Glutamatergic neuron (in vitro differentiated cells): ENCODE measurements at places on chromosomes 3 and 15. TPM values are rescaled to one million over a fixed set of nuclear protein-coding genes. Genes with fewer than 3 reads are reported as not detected.

DNA sequence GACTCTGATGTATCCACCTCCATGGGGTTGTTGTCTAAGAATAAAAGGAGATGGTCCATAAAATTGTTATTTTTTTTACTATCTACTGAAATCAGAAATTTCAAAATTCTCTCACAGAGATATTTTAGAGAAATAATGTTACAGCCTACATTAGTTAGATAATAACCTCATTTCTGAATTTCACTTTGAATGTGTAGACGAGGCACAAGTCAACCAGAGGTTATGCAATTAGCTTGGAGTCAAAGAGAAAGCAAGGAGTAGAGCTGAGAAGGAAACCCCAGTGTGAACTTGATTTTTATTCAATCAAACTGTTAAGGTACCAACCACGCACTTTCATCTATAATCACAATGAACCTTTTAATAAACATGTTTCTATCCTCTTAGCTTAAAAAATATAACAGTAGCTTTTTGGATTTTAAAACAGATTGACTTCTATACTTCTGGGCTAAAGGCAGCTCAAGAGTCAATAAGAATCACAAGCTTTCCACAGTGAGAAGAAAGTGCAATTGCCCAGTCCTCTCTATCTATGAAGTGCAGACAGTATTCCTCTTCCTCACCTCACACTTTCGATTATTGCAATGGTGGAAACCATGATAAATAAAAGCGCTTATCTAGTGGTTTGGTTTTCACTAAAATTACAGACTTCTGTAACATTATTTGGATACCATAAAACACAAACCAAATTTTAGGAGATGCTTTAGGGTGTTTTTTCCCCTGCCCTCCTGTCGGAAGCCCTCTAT lies 403.2 kb downstream of the ZBTB20 start:
- no peak overlapping the region for H3K27ac ChIP-seq
- H3K4me3 ChIP-seq: no peak overlapping the region
- no peak for DNase-seq
- no peaks in the 10 kb centered on the region for H3K27me3 ChIP-seq
- no peaks in the 10 kb centered on the region for H3K36me3 ChIP-seq

The NTRK3 gene
- 9.5 TPM for total RNA-seq

DNA sequence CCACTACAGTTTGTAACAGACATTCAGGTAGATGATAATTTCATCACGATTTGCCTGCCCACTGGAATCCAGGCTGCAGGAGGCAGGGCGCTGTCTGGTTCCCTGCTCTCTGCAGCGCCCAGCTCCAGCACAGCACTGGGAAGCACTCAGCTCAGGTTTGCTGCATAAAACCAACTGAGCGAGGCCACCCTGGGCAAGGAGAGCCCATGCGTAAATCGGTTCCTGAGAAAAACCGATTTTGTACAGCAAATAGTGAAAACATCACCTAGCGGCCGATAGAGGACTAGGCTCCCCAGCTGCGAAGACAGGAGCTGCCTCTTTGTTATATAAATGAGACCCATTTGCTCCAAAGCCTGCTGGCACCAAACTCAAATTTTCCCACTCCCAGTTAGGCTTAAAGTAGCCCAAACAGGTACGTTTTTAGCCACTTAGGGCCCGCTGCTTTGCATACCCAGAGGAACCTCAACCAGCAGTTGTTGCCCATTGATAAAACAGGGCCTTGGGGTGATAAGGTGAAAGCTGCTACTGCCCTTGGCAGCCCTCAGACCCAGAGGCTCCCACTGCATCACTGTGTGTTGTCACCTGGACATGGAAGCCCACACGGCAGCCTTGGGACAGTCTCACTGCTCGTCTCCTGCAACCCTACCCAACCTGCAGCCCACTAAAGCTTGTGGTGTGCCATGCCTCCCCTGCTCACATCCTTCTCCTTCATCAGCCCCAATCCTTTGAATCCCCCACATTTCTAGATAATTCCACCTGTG lies 47.5 kb downstream of the ALDH1L1 start:
- peaks cover 18% of the 10 kb centered on the region for H3K4me1 ChIP-seq
- peaks cover 4% of the 10 kb centered on the region for H3K27me3 ChIP-seq
- H3K27ac ChIP-seq: no peak overlapping the region
- DNase-seq: no peak

DNA sequence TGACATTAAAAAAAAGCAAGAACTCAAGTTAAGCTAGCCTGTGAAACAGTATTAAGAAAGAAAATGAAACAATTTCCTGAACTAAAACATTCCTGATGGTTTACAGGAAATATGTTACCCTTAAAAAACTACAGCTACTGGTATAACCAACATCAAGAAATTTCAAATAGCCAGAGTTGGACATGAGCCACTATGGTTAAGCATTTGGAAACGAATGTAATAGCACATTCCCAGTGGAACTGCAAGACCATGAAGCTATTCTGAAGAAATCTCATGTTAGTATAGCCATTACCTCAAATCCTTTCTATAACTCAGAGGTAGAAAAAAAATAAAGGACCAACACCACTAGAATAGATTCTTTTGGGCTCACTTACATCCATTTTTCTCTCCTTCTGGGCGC lies 30.2 kb downstream of the CPNE4 start:
- H3K4me1 ChIP-seq: peaks cover 15% of the 10 kb centered on the region
- no peak overlapping the region for H3K27ac ChIP-seq
- H3K36me3 ChIP-seq: no peaks in the 10 kb centered on the region
- H3K4me3 ChIP-seq: no peak overlapping the region
- DNase-seq: no peak

- DNase-seq: no peak
- H3K27me3 ChIP-seq: peaks cover 2% of the 10 kb centered on the region
- no peak overlapping the region for H3K4me3 ChIP-seq
- H3K27ac ChIP-seq: no peak overlapping the region
- peaks cover 12% of the 10 kb centered on the region for H3K4me1 ChIP-seq
Observed at GRCh38 chr15:25415707-25416106, 23.1 kb downstream of the UBE3A start.

DNA sequence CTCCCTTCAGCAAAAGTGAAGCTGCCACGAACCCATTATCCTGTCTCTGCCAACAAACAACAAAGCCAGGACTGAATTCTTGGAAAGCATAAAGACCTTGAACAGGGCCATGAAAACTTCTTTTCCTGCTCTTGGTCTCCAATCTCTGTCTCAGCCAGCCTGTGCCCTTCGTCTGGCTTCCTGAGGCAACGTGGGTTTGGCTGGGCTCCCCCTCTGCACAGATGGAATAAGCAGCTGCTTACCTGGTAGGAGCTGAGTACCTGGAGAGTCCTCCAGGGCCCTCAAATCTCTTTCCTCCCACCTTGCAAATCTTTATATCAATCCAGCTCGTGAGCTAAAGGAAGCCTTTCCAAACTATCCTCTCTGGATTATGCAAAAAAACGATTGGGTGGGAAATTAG lies 97.6 kb upstream of the PSMD6 start:
- DNase-seq: no peak
- no peak overlapping the region for H3K4me3 ChIP-seq
- no peaks in the 10 kb centered on the region for H3K4me1 ChIP-seq
- peaks cover 2% of the 10 kb centered on the region for H3K27me3 ChIP-seq
- no peak overlapping the region for H3K27ac ChIP-seq
- H3K36me3 ChIP-seq: peaks cover 11% of the 10 kb centered on the region

DNA sequence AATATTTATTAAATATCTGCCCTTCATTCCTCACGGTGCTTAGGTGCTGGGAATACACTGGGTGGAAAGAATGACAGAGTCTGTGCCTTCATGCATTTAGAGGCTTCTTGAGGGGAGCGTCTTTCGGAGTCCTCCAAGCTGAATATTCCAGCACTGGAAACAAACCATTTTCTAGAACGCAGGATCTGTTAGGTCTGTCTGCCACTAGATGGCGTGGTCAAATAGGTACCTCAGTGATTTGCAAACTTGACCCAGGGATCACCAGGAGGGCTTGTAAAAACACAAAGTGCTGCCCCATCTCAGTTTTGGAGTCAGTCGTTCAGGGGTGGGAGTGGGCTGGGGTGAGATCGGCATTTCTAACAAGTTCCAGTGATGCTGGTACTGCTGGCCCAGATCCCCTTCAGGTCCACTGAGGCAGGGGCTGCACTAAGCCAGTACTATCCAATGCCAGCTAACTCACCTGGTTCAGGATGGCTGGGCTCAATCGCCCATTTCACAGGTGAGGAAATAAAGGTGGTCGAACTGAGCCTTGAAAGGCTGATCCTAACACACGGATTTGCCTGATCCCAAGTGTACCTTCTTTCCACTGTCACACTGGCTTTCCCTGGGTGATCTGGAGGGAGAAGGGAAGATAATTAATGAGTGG lies 14.8 kb downstream of the ARNT2 start:
- peaks cover 2% of the 10 kb centered on the region for H3K27me3 ChIP-seq
- H3K36me3 ChIP-seq: no peaks in the 10 kb centered on the region
- H3K4me1 ChIP-seq: peaks cover 3% of the 10 kb centered on the region
- no peak overlapping the region for H3K27ac ChIP-seq

The MST1 gene
- total RNA-seq: 23.4 TPM

GRCh38 chr15:31456354-31457060 lies 129.9 kb downstream of the KLF13 start:
- DNase-seq: no peak
- H3K4me1 ChIP-seq: peaks cover 3% of the 10 kb centered on the region
- H3K27me3 ChIP-seq: no peaks in the 10 kb centered on the region
- H3K4me3 ChIP-seq: no peak overlapping the region

The ASB7 gene
- total RNA-seq: 14.5 TPM

The ECE2 gene
- 1.6 TPM for total RNA-seq

DNA sequence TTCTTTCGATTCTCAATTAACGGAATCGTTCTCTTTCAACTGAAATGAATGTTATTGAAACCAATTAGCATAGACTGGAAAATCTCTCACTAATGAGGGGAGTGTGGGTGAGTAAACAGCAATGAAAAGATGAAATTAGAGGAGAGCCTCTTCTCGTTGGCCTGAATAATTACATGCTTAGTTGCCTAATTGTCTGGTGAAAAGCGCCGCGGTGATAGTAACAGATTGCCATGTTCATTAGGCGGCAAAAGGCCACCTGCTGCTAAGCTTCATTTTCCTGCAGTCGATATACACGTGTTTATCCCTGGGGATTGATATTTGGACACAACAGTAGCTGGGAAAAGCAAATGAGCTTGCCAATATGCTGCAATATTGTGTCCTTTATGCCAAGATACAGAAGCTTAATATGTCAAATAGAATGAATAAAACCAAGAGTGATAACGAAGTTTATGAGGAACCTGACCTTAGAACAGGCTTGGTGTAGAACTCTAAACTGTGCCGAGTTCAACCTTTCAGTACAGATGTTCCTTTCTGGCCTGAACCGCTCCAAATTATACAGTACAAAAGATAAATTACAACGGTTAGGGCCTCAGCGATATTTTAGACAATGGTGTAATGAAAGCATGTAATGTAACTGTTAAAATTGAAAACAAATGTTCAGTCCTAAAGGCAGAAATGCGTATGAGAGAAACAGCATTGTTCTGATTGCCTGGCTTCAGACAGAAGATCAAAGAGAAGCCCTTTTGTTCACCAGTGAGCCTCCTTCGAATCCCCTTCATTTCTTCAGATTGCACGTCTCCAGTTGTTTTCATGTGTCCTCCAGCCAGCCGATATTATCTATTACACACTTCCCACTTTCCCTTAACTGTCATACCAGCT lies 185.2 kb downstream of the SHOX2 start:
- peak; percentile 64 for DNase-seq
- H3K4me3 ChIP-seq: peak overlapping the region; percentile 55
- peaks cover 4% of the 10 kb centered on the region for H3K36me3 ChIP-seq
- peaks cover 5% of the 10 kb centered on the region for H3K27me3 ChIP-seq
- H3K27ac ChIP-seq: peak overlapping the region; percentile 81

The BLM gene
- total RNA-seq: 5.4 TPM

- no peaks in the 10 kb centered on the region for H3K27me3 ChIP-seq
- no peak overlapping the region for H3K4me3 ChIP-seq
- no peak overlapping the region for H3K27ac ChIP-seq
- no peak for DNase-seq
- no peaks in the 10 kb centered on the region for H3K36me3 ChIP-seq
Observed at GRCh38 chr15:83567318-83567717, 86.6 kb upstream of the ADAMTSL3 start.

DNA sequence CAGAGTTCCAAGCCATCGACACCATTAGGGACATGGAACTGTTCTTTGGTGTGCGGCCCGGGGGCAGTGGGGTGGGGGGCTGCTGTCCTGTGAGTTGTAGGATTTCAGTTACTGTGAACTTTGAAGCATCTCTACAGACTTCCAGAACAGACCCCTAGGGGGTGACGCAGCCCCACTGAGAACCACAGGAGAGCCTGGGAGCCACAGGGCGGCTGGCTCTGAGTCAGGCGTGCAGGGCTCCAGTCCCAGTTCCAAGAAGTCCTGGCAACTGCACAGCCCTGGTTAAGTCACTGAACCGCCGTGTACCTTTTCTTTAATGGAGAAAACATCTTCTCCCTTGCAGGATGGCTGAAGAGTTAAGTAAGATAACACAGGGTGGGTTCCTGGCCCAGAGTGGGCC lies 23.5 kb upstream of the LRTM1 start:
- peak; percentile 65 for DNase-seq
- H3K27me3 ChIP-seq: no peaks in the 10 kb centered on the region
- H3K36me3 ChIP-seq: no peaks in the 10 kb centered on the region
- no peaks in the 10 kb centered on the region for H3K4me1 ChIP-seq
- H3K27ac ChIP-seq: no peak overlapping the region
- no peak overlapping the region for H3K4me3 ChIP-seq

DNA sequence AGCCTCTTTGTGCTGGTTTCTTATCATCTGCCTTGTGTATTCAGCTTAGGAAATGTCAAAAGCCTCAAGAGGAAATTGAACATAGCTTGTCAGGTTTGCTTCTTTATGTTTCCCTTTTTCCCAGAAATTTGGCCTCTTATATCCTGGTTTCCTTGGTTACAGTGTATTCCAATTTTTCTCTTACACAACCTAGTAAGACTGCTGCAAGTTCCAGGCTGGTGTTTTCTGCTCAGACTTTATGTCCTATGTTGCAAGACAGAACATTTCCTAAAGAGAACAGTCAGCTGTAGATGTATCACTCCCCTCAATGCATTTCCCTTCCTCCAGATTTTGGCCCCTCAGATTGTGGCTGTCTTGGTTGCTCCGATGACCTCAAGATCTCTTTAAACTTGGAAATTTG lies 102.5 kb downstream of the SH3GL3 start:
- DNase-seq: no peak
- H3K27me3 ChIP-seq: no peaks in the 10 kb centered on the region
- H3K4me1 ChIP-seq: no peaks in the 10 kb centered on the region

The RAD51 gene
- 5.0 TPM for total RNA-seq
